ENCODE measurements at places on chromosomes 12 and 14. TPM values are rescaled to one million over a fixed set of nuclear protein-coding genes. Genes with fewer than 3 reads are reported as not detected.

TTC6 gene
- polyA plus RNA-seq, result 0.36 TPM

GRCh38 chr12:76720068-76720467 is 43.8 kb upstream of the ZDHHC17 start:
- no peak for DNase-seq

DNA sequence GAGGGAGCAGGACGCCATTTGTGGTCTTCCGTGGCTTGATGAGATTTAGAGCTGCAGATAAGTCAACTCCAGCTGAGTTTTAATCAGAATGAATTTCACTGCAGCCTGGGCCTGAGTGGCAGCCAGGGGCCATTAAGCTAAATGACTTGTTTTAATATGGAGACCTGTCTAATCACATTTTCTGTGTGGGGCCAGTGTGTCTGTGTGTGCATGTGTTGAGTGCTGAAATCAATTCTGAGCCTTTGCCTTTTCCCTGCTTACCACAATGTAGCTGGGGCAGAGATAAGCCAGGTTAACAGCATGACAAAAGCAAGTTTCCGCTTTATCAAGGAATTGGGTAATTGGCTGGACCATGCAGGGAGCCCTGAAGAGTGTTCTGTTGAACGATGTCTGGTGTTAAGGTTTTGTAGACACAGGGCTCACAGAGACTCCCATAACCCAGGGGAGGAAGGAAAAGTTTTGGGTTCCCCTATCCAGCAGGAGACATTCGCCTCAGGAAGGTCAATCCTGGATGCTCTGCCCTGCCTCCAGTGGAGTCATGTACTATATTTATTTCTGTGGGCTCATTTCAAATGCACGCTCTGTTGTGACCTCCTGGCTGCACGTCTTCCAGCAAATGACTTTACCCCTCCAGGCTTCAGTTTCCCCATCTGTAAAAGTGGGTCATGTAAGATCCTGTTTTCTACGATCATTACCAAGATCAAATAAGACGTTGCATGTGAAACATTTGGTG is 24.2 kb downstream of the RPH3A start:
- no peak for DNase-seq

KLRK1 gene
- 0.48 TPM for polyA plus RNA-seq

- no peak for DNase-seq
These were observed 205.1 kb downstream of the SLC5A8 start for GRCh38 chr12:101004898-101005297.

GRCh38 chr12:76137606-76138005 is 53.1 kb upstream of the NAP1L1 start:
- DNase-seq, result no peak

- DNase-seq, result no peak
These were observed 53.7 kb upstream of the LRRK2 start for GRCh38 chr12:40171066-40171465.

GRCh38 chr12:42125388-42125767 is 19.3 kb downstream of the GXYLT1 start:
- no peak for DNase-seq

C14orf119 gene
- polyA plus RNA-seq, result 42.4 TPM

SPIC gene
- polyA plus RNA-seq, result not detected

GRCh38 chr12:108375986-108376663 is 37.0 kb upstream of the CMKLR1 start:
- DNase-seq, result no peak

RASSF9 gene
- 1.8 TPM for polyA plus RNA-seq

- DNase-seq, result no peak
These were observed 54.8 kb downstream of the PLXNC1 start for GRCh38 chr12:94203181-94203546.

KRT6B gene
- polyA plus RNA-seq, result 0.25 TPM

GRCh38 chr12:29543036-29543435 is 45.5 kb upstream of the OVCH1 start:
- DNase-seq, result peak; percentile 26

OTX2 gene
- not detected for polyA plus RNA-seq

TAS2R9 gene
- not detected for polyA plus RNA-seq

DNA sequence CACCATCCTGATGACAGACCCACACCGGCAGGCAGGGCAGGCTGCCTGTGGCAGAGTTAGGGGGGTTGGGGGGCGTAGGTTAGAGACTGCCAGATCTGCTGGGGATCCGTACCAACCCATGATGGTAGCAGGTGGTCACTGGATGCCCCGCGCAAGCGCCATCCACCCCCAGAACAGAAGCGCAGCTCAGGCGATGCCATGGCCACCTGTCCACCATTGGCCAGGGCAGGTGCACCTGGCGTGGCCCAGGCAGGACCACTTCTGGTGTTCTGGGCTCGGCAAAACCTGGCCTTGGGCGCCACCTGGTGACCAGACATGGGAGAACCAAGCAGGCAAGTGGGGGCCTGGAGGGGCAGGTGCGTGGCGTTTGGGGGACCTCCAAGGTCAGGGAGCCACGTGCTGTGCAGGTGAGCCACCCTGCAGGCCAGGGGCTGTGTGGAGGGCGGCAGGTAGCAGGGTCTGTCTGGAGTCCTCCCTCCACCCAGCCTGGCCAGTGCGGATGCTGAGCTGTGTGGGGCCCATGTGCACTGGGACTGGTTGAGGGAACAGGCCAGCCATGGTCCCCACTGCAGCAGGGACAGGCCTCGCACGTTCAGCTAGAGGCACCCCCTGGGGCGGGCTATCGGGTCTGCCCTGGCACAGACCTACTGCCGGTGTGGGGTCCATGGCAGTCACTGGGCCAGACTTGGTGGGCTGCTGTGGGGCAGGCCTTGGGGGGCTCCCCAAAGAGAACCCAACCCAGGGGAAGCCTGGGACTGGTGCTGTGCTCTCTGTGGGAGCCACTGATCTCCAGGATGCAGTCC is 15.6 kb downstream of the BAG5 start:
- peak; percentile 62 for DNase-seq

SYNE3 gene
- polyA plus RNA-seq, result 16.3 TPM

DNA sequence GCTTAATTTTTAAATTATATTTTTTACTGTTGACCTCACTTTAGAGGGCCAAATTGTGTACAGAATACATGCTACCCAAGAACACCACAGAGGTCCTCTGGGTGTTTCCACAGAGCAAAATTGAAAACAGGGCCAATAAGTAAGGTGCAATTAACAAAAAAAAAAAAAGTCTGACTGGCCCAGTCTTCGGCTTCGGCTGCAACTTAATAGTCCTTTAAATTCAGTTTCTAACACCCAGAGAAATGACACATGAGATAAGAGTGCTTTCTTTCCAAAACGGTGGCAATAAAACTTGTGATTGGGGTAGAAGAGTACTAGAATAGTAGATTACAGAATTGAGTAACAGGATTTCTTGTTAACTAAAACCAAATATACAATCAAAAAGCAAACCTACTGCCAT is 81.3 kb downstream of the MED13L start:
- DNase-seq, result no peak

UNC79 gene
- 0.58 TPM for polyA plus RNA-seq

TMTC3 gene
- 11.1 TPM for polyA plus RNA-seq

DNA sequence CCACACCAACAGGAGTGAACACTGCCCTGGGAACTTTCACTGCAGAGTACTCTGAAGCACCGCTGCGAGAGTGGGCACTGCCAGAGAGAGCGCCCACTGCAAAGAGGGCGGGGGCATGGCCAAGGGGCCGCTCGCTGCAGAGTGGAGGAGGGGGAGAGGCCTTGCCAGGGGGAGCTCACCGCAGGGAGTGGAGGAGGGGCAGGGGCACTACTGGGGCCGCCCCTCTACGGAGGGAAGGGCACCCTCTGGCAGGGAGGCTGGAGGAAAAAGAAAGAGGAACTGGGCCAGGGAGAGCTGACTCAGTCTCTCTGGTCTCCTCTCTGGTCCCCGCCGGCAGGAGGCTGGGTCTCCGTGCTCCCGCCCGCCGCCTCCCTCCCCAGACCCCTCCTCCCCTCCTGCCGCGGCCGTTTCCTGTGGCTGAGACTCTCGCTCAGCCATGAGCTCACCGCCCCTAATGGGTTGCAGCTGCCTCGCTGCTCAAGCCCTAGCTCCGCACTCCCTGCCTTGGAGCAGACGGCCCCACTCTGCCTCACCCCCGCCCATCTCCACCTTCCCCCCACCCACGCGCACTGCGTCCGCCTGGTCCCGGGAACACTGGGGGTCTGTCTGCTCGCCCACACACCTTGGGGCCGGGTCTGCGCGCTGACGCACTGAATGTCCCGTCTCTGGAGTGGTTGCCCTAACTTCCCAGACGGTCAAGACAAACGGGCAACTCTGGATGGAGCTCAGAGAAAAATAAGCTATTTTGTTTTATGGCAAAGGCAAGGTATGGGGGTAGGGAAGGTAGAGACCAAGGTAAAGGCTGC is 1.3 kb downstream of the ARHGEF40 start:
- DNase-seq, result peak; percentile 93

GRCh38 chr12:63163541-63163940 is 12.5 kb upstream of the AVPR1A start:
- no peak for DNase-seq

RIPK3 gene
- polyA plus RNA-seq, result 2.1 TPM

DNA sequence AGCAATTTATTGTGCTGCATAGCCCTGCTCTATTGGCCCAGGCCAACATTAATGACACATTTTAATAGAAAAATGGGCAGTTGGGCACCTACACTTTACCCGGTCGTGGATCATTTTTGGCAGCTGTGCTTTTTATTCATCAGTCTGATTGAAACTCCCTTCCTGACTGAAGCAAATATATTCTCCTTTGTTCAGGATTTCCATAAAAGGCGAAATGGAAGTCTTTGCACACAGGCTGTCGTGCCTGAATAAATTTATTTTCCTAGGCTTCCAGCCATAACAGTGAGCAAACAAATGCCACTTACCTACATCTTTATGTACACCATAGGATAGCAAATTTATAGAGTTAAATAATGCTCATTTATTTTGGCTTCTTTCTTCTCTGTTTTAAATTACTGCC is 480.7 kb upstream of the DCN start:
- DNase-seq, result no peak

GRCh38 chr12:30134229-30134628 is 350.5 kb upstream of the TMTC1 start:
- no peak for DNase-seq

DNA sequence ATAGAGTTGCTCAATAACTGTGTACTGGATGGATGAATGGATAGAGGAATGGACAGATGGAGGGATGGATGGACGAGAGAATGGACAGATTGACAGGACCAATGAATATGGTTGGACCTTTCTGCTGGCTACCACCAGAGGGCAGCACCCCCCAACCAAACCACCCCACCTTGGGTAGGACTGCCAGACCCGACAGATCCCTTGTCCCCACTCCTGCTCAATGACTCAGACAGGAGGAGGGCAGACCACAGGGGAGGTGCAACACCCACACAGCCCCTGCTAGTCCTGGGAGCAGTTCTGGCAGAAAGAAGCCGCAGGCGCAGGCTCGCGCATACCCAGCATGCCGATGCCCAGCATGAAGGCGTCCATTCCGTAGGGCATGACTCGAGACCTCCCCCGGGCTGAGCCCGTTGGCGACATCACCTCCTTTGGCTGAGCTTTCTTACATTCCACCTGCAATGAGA is 12.4 kb downstream of the MSI1 start:
- peak; percentile 65 for DNase-seq

DNA sequence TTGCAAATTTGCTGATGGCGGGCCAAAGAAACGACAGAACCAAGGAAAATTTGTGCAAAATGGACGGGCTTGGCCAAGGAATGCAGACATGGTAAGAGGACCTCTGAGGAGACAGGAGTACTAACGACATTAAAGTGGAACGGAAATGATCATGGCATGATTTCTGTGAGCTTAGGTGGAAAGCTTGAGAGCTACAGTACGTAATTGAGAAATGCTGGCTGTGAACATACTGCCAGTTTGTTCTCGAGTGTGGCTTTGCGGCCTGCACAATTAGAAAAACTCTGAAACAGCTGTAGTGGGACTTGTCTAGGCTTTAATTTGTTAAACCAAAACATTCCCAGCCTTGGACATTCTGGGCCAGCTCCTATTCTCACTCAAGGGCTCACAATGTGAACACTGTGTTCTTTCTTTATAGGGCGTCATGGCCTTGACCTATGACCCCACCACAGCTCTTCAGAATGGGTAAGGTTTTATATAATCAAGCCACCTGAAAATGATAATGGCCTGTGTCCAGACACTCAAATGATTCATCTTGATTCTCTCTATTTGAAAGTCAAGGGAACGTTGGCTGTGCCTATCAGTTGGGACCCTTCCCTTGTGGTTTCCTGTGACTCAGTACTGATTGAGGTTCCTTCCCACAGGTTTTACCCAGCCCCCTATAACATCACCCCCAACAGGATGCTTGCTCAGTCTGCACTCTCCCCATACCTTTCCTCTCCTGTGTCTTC is 48.5 kb downstream of the BAZ2A start:
- DNase-seq, result no peak

- DNase-seq, result no peak
These were observed 14.8 kb downstream of the PTPN11 start for GRCh38 chr12:112433551-112433950.

DNA sequence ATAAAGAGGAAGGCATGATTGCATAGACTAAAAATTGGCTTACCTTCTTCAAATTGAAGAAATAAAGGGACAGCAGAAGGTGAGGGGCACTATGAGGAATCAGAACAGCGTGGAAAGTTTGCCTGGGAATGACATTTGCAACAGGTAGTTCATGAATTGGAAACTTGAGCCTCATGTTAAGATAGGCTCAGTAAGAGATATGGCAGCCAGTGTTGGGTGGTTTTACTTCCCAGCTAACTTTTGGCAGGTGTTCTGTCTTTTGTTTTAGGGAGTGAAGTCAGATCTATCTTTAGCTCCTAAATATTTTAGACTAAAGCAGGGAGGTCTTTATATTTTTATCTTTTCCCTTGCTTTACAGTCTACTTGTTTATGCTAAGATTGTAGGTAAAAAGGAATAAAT is 122.4 kb downstream of the ANO6 start:
- no peak for DNase-seq

MYF6 gene
- 119 TPM for polyA plus RNA-seq

GRCh38 chr12:65430571-65431306 is 152.3 kb downstream of the MSRB3 start:
- no peak for DNase-seq

DNA sequence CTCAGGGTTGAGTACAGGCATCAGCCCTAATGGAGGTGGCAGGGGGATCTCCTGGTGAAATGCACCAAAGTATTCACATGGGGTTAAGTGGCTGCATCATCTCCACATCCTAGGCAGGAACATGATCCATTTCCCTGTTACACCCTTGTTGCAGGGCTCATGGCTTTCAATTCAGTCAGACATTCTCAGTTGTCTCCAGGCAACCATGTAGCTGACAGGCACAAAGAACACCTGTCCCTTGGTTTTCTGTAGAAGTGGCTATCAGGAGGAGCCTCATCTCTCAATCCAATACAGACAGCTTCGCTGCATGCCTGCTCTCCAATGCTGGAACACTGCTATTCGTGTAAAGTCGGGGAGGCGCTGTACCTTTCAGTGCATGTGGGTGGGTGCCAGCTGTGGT is 299.0 kb upstream of the FOXG1 start:
- no peak for DNase-seq

- DNase-seq, result no peak
These were observed 52.8 kb downstream of the IGF1 start for GRCh38 chr12:102427543-102427941.

KRT81 gene
- 0.14 TPM for polyA plus RNA-seq
